Fibroblast of skin of abdomen (primary cell): ENCODE measurements at places on chromosomes 6 and 20.

DNA sequence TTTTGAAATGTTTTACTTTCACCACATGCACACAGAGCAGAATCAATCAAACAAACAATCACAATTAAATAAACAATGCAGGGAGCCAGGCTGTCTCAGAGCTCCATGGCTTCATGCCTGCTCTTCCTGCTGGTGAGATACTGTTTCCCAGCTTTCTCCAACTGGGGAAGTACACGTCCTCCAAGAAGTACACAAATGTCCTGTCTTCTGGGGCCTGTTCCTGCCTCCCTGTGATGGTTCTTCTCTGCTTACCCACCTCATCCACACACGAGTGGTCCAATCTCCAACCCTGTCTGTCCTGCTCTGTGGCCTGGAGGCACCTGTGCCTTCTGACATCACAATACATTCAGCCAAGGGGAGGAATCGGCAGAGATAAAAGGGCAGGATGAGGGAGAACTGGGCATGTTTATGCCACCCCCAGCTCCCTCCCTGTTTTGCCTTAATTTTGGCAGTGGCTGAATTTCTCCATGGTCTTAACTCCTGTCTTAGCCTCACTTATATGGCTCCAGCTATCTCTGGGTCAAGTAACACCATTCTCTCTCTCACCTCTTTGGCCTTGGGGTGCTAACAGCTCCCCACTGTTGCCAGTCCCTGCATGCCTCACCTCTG, 25.3 kb upstream of the TTPAL start:
- no peak for DNase-seq

- DNase-seq: peak; percentile 63
Measured at GRCh38 chr6:4413073-4413472, 277.7 kb upstream of the ECI2 start.

- peak; percentile 48 for DNase-seq
Measured at GRCh38 chr20:2172305-2173175, 70.9 kb downstream of the STK35 start.

GRCh38 chr6:1797801-1798200, 188.1 kb downstream of the FOXC1 start:
- DNase-seq: peak; percentile 33

DNA sequence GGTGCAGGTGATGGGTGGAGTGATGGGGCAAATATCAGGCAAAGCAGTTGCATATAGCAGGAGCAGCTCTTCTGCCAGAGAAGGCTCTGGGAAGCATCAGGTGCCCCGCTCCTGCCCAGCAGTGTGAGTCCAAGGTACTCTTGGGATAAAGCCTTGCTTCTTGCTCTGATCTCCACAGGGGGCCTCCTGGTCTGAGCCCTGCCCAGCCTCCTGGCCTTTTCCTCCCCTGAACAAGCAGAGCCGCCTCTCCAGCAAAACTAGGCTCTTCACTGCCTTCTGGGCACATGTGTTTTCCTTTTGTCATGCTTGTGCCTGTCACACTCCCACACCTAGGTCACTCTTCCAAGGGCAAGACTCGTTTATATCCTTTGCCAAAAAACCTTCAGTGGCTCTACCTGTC, 34.3 kb downstream of the SIRPA start:
- no peak for DNase-seq

- no peak for DNase-seq
Measured at GRCh38 chr6:36319436-36319762, 17.3 kb downstream of the BNIP5 start.

- no peak for DNase-seq
Measured at GRCh38 chr6:149477544-149477943, 7.3 kb downstream of the ZC3H12D start.

DNA sequence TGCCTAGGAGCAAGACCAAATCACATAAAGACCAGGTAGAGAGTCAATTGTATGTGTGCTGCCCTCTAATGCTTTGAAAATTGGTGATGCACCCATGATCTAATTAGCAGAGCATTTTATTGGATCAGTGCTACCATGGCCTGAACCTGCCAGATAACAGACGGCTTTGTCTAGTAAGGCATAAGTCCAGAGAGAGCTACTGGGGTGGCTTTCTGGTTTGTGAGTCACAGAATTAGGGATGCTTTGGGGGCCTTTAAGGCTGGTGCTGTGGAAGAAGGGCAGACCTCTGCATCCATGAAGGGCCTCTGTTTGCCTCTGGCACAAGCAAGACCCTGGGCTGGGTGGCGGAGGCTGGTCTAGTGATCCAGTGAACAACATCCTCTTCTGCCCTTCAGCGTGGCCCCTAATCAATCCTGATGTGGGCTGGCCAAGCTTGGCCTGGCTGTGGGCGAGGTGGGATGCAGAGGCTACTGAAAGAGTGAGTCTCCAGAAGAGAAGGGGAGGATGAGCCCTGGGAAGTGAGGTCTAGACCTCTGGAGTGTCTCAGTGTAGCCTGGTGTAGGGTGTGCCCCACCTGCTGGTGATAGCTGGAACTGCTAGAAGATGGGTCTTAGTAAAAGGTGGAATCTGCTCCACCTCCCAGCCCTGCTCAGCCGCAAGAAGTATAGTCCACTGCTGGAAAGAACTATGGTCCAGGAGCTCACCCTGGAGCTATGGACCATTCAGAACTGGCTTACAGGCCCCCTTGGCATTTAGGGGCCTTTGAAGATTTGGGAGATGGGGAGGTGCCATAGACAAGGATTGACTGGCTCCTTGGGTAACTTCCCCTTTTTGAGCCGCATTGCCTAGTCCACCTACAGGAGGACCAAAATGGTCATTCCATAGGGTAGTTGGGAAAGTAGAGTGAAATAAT, 36.7 kb upstream of the AAR2 start:
- DNase-seq: peak; percentile 65

DNA sequence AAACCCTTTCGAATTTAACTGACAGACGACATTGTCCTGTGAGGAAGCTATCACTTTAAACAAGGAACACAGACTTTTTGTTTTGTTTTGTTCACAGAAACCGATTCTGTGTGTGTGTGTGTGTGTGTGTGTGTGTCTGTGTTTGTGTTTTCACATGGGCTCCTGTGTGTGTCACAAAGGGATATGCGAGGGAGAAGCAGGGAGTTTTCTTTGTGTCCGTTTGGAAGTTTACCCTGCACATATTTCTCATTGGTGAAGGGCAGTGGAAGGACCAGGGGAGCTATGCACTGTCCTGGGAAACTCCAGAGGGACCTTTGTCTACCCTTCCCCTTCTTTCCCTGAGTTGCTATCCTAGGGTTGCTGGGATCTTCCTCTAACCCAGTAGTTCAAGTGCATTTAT, 17.7 kb downstream of the POM121L2 start:
- no peak for DNase-seq

DNA sequence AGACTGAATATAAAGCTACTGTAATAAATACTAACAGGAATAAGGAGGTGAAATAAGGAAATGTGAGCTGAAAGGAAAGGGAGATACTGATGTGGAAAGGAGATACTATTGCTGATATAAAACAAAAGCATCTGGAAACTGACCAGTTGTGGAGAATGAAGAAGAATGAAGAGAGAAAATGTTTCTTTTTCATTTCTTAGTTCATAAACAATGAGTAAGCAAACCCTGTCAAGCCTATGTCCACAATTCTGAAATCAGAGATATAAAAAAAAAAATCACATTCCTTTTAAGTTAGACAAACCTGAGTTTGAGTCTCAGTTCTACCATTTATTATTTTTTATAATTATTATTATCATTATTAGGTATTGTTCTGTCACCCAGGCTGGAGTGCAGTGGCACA, 121.6 kb upstream of the GJE1 start:
- peak; percentile 54 for DNase-seq

- DNase-seq: peak; percentile 96
Measured at GRCh38 chr20:37822141-37822601, 80.8 kb upstream of the VSTM2L start.

DNA sequence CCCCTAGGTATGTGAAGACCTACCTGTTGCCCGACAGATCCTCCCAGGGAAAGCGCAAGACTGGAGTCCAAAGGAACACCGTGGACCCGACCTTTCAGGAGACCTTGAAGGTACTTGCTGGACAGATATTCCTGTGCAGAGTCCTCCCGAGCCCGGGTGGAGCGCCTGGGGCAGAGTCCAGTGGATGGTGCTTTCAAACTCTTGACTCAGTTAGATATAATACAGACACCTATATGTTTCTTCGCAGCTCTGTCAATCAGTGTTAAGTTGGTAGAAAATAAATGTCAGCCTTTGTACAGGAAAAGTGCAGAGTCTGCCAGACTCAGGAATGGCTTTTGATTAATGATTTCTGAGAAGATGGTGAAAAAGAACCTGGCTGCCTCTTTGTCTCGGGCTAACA, 67.2 kb downstream of the EZR start:
- DNase-seq: no peak

DNA sequence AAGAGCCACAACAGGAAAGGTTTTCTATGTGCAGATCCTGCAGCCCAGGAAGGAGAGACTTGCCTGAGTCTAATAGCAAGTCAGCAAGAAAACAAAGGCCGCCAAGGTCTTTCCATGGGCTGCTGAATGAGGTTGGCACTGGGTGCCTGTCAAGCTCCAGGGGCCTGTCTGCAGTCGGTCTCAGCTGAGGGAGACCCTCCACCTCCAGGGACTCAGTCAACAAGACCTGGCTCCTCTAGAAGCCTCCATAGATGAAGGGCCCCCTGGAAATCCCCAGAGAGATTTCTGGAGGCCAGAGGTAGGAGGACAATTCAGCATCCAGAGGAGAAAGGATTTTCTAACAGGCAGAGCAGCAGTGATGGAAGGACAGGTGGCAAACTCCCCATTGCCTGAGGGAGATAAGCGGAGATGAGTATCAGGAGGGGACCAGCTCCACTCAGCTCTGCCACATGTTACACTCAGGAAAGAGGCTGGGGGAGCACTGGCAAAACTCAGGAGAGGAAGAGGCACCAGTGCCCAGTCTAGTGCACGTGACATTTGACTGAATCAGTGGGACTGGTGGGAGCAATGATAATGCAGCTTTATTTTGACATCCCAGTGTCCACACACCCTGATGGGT, 33.5 kb upstream of the FKBP1A start:
- no peak for DNase-seq

GRCh38 chr6:24614648-24615047, 31.3 kb downstream of the KIAA0319 start:
- no peak for DNase-seq

GRCh38 chr20:58208944-58209343, 19.5 kb downstream of the ANKRD60 start:
- no peak for DNase-seq

DNA sequence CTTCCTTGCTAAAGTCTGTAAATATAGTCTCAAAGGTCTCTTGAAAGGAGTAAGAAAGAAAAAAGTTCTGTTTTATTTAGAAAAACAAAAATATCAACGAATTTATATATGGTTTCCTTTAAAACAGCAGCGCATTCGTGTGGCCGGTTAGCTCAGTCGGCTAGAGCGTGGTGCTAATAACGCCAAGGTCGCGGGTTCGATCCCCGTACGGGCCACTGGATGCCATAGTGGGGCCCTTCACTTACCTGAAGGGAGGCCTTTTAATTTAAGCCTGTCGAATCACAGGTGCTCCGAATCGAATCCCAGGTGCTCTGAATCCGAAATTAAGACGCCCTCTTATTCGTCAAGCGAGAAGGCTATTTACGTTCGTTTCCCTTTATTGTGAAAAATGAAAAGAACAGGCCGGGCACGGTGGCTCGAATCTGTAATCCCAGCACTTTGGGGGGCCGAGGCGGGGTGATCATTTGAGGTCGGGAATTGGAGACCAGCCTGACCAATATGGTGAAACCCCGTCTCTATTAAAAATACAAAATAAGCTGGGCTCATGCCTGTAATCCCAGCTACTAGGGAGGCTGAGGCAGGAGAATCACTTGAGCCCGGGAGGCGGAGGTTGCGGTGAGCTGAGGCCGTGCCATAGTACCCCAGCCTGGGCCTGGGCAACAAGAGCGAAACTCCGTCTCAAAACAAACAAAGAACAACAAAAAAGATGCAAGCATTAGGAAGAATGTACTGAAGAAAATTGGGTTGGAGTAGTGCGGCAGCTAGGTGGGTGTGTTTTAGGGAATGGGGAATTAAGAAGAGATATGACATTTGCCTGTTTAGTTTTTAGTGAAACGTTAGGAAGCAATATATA, 195.8 kb upstream of the ZNF184 start:
- DNase-seq: peak; percentile 79

GRCh38 chr20:23658989-23659609, 21.3 kb upstream of the CST3 start:
- DNase-seq: no peak

DNA sequence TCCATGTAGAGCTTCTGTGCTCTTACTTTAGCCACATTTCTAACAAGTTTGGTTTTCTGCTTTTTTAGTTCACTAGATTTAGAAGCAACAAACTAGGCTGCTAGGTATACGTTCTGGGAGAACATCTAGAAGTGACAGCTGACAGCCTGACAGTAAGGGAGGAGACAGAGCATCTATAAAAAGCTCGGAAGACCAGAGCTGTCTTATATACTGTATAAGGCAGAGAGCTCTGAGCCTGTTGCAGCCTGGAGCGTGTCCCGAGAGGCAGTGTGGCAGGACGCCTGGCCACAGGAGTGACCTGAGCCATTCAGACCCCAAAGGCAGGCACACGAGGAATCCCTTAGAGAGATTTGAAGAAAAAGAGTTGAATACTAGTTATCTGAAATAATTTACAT, 24.6 kb downstream of the PPP1R14C start:
- DNase-seq: no peak

DNA sequence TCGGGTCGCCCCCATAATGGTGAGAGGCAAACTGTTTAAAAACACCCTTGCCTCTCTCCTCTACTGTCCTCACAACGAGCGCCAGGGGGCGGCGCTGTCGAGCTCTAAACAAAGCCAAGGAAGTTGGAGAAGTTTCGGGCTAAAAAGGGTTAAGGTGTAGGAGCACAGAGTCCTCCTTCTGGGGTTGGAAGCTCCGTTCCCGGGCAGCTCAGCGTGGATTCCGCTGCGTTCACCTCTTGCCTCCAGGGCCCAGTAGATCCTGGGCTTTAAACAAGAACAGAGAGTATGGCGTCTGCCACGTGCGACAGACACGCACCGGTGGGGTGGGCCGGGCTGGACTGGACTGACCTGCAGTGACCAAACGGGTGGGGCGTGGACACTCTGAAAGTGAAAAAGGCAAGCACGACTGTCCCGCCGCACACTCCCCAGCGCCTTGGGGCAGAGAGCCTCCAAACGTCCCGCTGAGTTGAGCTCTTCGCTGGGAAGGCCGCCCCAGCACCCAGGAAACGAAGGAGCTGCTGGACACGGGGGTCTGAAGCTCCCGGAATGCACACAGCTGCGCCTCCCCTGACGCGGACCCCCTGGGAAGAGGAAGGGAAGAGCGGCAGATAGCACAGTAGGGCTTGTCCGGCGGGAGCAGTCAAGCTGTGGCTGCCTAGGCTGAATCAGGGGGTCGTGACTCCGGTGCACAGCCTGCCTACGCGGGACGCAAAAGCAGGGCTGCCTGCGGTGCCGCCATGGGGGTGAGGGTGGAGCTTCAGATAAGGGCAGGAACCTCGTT, 1.6 kb upstream of the THBD start:
- peak; percentile 84 for DNase-seq

GRCh38 chr6:95679981-95680380, 102.6 kb downstream of the MANEA start:
- no peak for DNase-seq

DNA sequence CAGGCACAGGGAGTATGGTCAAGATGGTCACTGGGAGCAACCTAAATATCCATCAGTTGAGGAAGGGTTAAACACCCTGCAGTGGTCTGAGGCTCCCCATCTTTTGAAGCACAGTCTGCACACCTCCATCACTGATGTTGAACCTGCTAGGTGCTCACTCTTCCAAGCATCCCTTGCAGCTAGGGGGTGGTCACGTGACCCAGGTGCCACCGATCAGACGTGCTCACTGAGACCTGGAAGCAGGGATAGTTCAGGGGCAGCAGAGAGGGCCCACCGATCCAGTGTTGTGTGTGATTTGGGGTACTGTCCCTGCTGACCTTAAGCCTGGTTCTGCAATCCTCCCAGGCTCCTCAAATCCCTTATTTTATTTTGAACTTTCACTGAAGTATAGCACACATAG, 134.6 kb downstream of the CEBPB start:
- DNase-seq: no peak
